ENCODE measurements at places on chromosomes 1 and 21.

DNA sequence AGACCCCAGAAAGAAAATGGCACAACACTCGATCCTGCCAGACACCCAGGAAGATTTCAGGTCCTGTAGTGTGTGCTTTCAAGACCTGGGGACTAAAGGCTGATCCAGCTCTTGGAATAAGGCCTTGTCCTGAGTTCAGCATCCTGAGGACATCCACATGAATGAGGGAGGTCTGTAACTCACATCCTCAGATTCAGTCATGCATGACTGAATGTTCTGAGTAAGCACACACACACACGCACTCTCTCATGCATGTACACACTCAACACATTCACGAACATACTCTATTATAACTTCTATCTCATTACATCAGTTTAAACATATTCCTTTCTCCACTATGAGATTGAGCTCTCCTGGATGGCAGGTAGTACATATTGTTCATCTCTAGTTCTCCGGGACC is 273.4 kb upstream of the BEND5 start:
- DNase-seq = no peak

GRCh38 chr1:180229483-180230415 is at the start of gene LHX4:
Gene LHX4, plus strand, starts transcription at chr1:180230264. Its CDS starts 266 bp downstream, at chr1:180230530.
- peak; percentile 17 for DNase-seq

DNA sequence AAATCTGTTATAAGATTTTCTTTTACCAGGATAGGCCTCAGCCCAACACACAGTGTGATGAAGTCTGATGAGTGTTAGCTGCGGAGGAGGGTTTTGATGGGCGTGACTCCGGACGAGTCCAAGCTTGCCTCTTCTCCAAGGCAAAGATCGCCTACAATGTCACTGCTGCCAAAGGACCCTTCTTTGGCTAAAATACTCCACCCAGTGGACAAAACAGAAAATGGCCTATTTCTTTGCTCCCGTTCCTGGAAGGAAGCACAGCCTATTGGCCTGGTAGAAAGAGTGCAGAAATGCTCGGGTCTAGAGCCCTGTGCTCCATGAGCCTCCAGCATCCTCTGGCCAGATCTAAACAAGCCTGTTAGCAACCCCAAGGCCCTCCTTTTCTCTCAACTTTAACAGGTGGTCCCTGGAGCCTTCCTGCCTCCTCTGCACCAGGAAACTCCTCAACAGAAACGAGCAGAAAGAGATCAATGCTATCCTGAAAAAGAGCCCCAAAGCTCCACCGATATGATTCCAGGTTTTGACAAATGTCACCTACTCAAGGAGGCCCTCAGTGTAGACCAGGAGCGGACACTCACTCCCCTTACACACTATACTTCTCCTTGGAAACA is 3.4 kb upstream of the CASQ2 start:
- peak; percentile 91 for DNase-seq

- DNase-seq = peak; percentile 88
These were observed 212.6 kb downstream of the GREM2 start for GRCh38 chr1:240399381-240399780.

DNA sequence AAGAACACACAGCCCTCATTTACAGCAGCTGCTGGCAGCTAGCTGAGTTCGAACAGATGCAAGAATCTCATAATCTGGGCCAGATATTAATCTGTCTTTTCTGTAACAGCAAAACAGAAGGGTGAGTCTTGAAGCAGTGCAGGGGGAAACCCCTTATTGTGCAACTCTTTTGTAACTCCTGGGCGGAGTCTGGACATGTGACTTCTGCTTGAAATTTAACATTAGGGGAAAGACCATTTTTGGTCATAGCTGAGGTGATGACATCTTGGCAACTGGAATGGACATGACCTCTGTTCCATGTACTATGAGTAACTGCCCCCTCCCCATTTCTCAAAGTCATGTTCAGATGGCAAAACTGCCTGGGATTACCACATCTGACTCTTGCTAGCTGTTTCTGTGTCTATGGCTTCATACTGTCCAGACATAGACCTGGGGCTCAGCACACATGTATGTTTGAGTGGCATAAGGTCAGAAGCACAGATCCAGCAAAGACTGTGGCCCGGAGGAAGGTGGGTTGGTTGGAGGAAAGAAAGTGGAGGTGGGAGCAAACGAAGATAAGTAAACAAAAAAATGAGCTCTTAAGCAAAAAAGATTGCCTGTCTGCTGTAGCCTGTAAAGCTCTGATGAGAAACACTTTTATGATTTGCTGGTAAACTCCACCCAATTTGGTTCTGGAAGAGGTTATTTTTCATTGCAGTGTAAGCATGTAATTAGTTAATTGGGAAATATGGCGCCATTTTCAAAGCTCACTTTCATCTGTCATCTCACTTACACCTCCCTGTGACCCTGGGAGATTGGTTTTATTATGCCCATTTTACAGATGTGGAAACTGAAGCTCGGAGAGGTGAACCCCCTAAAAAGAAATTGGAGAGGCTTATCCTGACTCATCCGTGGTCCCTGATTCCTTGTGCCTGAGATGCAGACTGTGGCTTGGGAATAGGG is 26.1 kb downstream of the ETS2 start:
- DNase-seq = peak; percentile 93

- DNase-seq = no peak
These were observed 838 bp upstream of the GRIK3 start for GRCh38 chr1:37035014-37035691.

- DNase-seq = no peak
These were observed at the start of gene HDGF for GRCh38 chr1:156751451-156751756. Gene HDGF, minus strand, starts transcription at chr1:156751675. Its CDS starts 246 bp downstream, at chr1:156751429.

DNA sequence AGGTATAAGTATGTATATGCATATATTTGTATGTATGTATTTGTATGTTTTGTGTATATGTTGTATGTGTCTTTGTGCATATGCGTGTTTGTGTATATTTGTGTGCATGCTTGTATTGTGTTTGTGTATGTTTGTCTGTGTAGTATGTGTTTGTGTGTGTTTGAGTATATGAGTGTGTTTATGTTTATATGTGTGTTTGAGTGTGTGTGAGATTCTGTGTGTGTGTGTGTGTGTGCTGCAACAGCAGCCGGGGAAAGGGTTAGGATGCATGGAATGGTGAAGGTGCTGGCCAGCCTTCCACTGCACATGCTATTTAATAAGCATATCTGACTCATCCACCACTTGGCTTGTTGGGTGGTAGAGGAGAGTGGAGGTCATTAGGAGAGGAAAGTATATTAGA is 46.6 kb upstream of the RAB4A start:
- DNase-seq = no peak

DNA sequence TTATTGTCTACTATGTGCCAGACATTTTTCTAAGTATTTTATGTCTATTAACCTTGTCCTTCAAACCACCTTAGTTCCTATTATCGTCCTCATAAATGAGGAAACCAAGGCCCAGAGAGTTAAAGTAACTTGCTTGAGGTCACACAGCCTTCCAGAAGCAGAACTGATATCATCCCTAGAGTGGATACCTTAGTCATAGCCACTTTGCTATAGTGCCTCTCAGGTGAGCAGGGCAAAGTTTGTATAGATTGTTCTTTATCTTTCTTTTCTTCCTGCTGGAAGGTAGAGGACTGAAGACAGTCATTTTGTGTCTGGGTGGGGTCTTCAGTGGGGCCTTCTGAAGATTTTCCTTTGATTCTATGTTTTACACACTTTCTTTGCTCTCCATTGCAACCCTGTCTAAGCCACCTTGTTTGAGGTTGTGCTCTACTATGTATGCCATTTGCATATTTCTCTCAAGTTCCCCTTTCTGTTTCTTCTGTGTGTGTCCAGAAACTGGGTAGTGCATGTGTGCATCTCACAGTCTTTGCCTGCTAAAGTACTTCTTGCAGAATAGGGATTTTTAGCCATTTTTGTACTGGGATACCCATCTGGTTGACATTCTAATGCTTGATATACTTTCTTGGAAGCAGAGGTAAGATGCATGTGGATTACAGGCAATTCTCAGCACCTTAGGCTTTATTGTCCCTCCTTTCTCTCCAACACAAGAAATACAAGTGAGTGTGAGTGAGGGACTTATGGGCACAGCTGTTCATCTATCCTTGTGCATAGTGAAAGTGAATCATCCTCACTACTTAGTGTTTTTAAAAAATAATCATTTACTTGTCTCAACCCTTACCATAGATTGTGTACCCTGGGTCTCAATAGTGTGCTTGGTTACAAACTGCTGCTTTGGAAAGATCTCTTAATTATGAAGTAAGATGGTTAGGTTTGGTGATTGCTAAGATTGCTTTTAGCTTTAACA is 207.6 kb upstream of the HMCN1 start:
- DNase-seq = no peak

GRCh38 chr1:19010503-19010902 is 54.0 kb upstream of the IFFO2 start:
- no peak for DNase-seq

- no peak for DNase-seq
These were observed 4.7 kb downstream of the PRDM16 start for GRCh38 chr1:3073489-3074296.

- DNase-seq = no peak
These were observed 2.5 kb downstream of the PPT1 start for GRCh38 chr1:40094466-40095110.

- DNase-seq = peak; percentile 67
These were observed 50.1 kb downstream of the RASAL2 start for GRCh38 chr1:178143730-178144690.

GRCh38 chr1:78436961-78437360 is 53.8 kb upstream of the PTGFR start:
- no peak for DNase-seq

GRCh38 chr1:44418022-44418673 is 13.1 kb downstream of the RNF220 start:
- DNase-seq = peak; percentile 7

- no peak for DNase-seq
These were observed 156.7 kb upstream of the BACE2 start for GRCh38 chr21:41011098-41011731.

GRCh38 chr1:2203671-2204414 is 9.3 kb upstream of the FAAP20 start:
- DNase-seq = no peak

GRCh38 chr1:147736883-147737282 is 23.5 kb downstream of the GJA5 start:
- peak; percentile 32 for DNase-seq

DNA sequence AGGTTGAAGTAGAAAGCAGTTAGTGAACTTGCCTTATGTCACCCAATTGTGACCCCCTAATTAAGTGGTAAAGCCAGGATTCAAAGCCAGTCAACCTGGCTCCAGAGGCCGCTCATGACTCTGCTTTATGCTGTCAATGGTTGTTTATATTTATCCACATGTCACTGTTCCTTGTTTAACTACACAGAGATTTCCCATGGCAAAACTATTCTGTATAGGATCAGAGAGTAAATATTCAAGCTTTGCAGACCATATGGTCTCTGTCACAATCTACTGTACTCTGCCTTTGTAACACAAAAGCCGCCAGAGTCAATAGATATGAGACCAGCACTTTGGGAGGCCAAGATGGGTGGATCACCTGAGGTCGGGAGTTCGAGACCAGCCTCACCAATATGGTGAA is 371.7 kb upstream of the PTBP2 start:
- no peak for DNase-seq

GRCh38 chr1:95388031-95388430 is 154.0 kb downstream of the RWDD3 start:
- no peak for DNase-seq

DNA sequence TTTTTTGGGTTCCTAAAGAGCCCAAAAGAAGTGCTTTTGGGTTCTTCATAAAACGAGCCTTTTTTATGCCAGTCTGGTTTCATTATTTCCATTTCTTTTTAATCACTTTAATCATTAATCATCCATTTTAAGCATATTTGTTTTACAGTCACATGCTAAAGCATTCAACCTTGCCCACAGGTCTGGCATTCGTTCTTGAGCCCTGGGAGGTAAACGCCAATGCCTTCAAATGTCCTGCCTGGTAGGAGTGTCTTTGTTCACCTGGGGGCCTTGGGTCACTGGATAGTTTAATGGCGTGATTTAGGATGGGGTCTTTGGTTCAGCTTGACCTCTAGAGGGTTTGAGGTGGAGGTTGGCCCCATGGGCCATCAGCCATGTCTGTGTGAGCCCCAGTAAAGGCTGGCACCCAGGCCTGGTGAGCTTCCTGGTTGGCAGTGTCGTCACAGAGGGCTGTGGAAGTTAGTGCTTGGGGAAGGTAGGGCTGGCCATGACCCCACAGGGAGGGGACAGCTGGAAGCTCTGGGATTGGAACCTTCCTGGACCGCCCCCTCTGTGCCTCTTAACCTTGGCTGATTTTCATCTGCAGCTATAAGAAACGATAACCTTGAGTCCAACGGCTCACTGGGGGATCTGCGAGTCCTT is 20.2 kb downstream of the C1orf174 start:
- no peak for DNase-seq

- DNase-seq = peak; percentile 70
These were observed 1.4 kb downstream of the TENT5B start for GRCh38 chr1:27011058-27011764.

GRCh38 chr1:108585313-108585712 is 25.4 kb downstream of the EEIG2 start:
- no peak for DNase-seq

DNA sequence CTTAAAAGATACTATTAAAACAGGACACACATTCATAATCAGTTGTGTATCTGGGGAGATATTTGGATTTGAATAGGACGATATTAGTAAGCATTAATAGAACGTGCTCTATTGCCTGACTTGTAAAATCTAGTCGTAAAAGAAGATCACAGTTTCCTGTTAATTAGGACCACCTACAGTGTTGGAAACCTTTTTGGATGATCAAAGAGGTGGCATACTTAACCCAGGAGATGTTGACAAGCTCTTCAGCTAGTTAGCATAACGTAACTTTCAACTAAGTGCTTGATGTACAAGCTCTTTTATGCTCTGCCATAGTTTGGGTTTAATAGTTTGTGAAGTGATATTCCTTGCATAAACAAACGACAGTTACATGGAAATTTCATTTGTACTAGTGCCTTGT is 293.3 kb upstream of the NR5A2 start:
- no peak for DNase-seq

All from LHCN-M2 (cell line).